ENCODE measurements at places on chromosomes 7 and 10.

DNA sequence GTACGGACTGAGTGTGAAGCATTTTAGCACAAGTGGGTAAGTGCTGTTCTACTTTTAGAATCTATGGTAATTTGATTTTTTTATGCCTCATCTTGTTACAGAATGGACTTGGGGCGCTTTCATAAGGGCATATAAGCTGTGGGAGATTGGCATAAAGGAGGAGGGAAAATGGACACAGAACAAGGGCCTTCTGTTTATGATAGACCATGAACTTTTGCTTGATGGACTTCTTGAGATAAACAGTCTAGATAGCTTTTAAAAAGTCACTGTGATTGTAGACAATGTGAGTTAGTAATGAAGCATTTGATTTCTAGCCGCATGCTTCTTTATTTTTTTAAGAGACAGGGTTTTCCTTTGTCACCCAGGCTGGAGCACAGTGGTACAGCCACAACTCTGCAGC is 2.0 kb downstream of the ZSCAN21 start:
- no peak for DNase-seq

GRCh38 chr7:82594665-82595064 is 151.1 kb upstream of the CACNA2D1 start:
- DNase-seq, result no peak

GRCh38 chr10:44946205-44946604 is 13.4 kb upstream of the RASSF4 start:
- no peak for DNase-seq

DNA sequence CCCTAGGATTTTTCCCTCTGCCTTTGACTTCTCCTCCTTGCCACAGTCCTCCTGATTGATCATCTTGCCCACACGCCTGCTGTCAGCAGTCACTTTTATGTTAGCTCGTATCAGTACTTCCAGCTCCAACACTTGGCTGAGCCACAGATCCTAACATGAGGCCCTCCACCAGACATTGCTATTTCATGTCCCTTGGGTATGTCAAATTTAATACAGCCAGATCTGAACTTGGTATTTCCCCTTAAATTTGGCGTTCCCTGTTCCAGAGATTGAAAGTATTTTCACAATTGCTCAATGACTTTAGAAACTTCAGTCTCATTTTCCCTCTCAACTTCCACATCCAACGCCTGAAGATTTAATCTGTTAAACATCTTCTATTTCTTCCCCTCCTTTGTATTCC is 140.4 kb downstream of the RNLS start:
- no peak for DNase-seq

- no peak for DNase-seq
These were observed 7.4 kb upstream of the RAMP3 start for GRCh38 chr7:45150199-45150598.

DNA sequence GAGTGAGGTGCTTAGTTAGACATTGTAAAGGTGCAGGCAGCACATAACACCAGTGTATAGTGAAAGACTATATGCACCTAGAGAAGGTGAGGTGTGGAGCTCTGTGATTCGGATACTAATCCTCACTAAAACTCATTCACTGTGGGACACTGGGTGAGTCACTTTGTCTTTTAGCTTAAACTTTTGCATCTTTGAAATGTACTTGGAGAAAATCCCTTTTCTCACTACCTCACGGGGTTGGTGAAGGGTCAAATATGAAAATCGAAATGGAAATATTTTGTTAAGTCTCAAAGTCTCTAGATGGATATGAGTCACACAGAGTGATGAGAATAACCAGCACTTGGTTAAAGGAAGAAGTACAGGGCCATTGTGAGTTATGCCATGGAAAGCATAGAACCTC is 38.0 kb downstream of the MDFIC start:
- DNase-seq, result no peak

DNA sequence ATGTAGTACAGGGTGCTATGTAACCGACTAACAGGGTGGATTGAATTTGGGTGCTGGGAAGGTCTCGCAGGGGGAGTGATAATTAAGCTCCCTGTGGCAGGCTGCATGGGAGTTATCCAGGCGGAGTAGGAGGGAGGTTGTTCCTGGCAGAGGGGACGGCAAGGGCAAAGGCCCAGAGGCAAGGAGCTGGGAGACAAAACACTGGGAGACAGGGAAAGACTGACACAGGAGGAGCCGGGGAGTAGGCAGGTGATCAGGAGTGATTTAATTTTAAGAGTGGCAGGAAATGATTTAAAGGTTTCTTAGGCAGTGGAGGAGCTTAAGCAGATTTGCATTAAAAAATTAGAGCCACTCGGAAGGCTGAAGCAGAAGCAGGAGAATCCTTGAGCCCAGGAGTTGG is 40.7 kb upstream of the LEP start:
- DNase-seq, result no peak

- DNase-seq, result no peak
These were observed 58.8 kb downstream of the FIGNL1 start for GRCh38 chr7:50391386-50391785.

DNA sequence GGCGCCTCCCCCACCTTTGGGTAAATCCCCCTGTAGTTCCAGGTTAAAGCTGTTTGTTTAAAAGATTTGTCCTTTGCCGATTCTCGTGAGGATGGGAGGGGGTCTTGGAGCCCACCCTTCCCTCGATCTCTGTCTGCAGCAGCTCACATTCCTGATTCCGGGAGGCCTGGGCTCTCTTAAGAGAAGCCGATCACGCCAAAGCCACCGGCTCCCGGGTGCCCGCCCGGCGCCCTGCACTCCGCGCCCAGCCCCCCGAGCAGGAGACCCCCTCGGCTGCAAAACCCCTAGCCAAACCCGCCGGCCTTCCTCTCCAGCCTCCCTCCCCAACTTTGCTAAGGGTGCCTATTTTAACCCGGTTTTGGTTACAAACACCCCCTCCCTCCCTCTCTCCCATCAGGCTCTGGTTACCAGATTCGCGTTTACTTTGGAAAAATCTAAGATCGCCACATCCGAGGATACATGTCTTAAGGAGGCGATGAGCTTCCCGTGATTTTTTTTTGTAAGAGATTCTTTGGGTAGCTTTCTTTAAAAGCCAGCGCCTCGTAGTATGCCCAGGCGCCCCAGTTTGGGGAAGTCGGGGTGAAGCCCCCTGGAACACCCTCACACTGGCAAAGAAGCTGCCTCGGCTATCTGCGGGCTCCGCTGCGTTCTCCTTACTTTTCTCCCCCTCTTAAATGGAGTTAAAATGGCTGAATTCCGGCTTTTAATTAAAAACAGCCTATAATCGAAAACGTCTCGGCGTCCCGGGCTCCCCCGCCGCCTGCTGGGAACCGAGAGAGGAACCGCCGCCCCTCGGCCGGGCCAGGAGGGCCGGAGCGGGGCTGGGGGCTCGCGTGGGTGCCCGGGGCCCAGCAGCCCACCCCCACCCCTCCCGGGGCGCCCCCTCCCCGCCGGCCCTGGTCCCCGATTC is 983 bp downstream of the TNRC18 start:
- no peak for DNase-seq

- no peak for DNase-seq
These were observed 39.0 kb downstream of the DIP2C start for GRCh38 chr10:650441-650851.

GRCh38 chr7:123154231-123154860 is 45.4 kb downstream of the SLC13A1 start:
- DNase-seq, result no peak

GRCh38 chr10:111916011-111916410 is 267.6 kb downstream of the GPAM start:
- DNase-seq, result no peak

DNA sequence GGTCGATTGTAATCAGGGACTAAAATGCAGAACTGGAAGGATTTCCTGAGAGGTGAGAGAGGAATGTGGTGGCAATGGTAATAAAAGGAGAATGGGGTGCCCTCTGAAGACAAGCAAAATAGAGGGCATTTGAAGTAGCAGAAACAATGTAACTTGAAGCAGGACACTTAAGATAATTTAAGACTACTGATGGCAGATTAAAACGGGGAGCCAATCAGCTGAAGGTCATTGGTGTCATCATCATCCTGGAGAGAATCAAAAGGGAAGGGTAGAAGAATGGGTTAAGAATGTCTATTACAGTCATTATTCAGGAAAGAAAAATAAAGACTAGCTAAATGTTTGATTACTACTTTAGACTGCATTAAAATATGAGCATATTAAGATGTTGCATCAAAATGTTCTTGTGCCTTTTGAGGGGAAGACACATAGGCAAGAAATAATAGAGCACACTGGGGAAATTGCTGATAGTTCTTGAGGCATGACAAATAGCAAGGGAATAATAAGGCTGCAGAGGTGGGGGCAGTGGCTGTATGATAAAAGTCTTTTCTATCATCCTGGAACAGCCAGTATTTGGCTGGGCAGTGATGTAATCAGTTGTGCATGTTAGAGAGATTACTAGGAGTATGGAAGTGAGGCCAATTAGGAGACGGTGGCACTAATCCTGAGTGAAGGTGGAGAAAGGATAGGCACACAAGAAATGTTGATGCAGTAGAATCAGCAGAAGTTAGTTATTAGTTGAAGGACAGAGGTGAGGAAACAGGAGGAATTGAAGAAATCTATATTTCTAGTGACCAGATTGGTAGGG is 60.2 kb downstream of the CCDC71L start:
- no peak for DNase-seq

GRCh38 chr10:78707745-78708144 is 361.0 kb upstream of the ZMIZ1 start:
- DNase-seq, result no peak

GRCh38 chr10:2978111-2978510 is 89.2 kb upstream of the PFKP start:
- no peak for DNase-seq
